ENCODE measurements at places on chromosomes 1 and 21. TPM values are rescaled to one million over a fixed set of nuclear protein-coding genes. Genes with fewer than 3 reads are reported as not detected.

Gene LRRC38
- 4.3 TPM for polyA plus RNA-seq

Gene PDPN
- 11.8 TPM for polyA plus RNA-seq

DNA sequence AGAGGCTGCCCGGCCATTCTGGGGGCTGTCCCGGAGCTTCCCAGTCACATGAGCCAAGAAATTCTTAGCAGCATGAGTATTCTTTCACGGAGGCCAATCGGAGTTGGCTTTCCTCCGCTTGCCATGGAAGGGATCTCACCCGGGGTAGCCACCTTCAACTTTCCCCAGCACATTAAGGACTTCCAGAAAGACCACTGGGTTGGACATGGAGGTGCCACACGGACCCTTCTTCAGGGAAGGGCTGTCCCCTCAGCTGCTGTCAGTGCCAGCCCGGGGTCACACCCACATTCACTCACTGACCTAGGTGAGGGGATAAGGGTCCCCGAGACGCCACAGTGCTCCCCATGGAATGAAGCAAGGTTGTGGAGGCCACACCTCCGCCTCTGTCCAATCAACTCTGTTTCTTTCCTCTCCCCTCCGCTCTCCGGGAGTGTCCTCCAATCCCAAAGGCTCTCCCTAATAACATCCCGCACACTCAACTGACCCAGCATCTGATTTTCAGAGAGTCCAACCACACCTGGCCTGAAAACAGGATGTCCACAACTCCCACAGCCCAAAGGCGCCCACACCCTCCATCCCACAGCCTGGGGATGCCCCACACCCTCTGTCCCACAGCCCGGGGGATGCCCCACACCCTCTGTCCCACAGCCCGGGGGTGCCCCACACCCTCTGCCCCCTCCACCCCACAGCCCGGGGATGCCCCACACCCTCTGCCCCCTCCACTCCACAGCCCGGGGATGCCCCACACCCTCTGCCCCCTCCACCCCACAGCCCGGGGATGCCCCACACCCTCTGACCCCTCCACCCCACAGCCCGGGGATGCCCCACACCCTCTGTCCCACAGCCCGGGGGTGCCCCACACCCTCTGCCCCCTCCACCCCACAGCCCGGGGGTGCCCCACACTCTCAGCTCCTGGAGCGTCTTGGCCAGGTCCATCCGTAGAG, 19.4 kb downstream of the RSPH1 start:
- DNase-seq = no peak

DNA sequence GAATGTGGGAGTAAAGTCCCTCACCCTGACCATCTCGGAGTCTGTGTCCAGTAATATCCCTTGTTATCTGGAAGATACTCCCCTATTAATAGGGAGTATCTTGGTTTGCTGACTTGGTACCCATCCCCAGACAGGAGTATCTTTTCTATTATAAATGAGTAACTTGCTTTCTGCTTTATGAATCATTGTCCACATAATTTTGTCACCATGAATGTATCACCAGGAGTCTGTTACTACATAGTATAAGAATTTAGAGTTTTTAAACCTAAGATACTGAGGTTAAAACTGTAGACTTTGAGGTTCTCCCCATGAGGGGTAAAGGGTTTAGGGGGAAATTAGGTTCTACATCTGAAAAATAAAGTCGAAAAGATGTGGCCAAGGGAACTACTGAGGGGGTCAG, 175.6 kb downstream of the FCRL5 start:
- DNase-seq = no peak

DNA sequence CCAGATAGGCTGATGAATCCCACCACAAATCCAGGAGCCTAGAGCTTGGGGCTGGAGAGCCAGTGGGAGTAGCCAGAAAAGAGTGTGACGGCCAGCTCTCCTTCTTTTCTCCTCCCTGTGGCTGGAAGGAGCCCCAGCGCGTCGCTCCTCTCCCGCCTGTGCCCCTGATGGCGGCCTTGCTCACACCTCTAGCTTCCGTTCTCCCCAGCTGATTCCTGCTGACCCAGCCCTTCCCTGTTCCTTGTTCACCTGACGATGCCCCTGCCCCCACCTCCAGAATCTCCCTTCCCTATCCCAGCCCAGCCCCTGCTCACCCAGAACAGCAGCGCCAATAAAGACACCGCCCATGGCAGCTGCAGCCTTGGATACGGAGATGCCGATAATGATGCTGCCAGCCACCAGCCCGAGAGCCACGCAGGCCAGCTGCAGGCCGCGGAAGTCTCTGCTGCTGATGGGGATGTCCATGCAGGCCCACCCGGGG, 656 bp downstream of the KNCN start:
- DNase-seq = no peak

- DNase-seq = no peak
These were observed 61.2 kb downstream of the CRP start for GRCh38 chr1:159653201-159653600.

DNA sequence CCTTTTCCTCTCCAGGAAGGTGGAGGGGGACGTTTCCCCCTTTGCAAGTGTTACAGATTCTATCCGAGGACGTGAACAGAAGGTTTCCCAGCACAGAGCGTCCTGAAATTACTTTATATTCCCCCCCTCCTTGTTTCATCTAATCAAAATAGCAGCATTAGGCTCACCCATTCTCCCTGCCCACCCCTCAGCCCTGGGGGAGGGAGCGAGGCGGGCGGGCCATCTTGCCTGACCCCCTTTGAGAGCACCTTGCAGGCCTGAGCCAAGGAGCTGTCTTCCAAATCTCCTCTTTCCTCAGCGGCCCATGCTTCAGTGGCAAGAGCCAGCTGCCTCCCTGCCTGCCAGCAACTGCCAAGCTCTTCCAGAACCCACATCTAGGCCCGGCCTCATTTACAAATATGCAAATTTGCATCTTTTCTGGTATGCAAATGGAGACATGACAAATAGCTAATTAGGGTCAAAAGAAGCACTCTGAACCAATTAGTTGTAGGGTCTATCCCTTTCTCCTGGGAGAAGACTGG, 69.1 kb upstream of the POU3F1 start:
- no peak for DNase-seq

DNA sequence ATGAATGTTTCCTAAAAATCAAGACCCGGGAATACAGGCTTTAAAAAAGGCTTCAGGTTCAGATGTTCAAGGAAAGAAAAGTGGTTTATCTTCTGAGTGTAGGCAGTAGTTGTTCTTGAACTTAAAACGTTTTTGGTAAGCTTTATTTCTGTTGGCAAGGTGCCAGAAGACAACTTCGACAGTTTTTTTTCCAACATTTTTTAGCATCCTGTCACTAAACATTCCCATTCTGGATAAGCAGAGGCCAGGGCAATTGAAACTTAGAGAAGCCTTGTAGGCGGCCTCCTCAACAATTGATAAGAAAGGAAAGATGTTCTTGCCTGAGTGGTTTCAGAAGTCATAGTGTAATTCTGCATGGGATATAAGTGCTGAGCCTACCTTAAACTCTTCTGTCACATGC, 66.7 kb downstream of the PATJ start:
- no peak for DNase-seq

DNA sequence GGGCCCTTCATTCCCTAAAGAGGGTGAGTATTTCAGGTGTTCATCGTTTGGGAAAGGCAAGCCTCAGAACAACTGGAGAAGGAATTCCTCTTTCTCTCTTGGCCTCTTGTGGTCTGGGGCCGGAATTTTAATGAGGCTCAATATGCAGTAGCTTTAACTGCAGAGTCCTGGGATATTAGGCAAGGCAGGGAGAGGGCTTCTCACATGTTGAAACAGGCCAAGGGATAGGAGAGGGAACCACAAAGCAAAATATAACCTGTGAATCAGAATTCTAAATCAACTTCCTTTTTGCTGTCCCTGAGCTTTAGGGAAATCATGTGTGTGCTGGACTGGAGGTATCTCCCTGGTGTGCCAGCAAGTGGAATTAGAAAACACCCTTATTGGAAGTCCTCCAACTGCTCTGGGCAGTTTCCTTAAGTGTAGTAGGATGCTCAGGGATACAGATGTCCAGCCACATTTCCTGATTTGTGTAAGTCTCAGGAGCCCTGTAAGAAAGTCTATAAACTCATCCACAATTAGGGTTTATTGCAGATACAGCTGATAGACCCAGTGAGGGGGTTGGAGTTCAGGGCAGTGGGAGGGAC, 215.8 kb upstream of the ZRANB2 start:
- DNase-seq = no peak

GRCh38 chr1:202685641-202686040, 24.6 kb downstream of the SYT2 start:
- DNase-seq = no peak

GRCh38 chr1:19765623-19766022, 34.1 kb downstream of the TMCO4 start:
- no peak for DNase-seq

DNA sequence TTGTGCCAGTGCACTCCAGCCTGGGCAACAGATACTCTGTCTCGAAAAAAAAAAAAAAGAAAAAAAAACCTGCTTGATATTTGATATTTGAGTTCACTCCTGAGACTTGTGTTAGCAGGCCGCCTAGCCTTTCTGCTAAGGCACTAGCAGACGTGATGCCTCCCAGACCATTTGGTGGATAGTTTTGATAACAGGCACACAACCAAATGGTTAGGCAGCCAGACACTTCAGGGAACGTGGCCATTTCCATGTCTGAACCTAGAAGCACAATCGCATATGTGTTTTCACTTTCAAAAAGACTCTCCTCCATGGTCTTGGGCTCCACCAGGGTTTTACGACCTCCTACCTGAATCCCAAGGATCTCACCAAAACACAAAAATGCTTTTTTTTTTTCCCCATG, 1319.5 kb downstream of the BRINP3 start:
- no peak for DNase-seq

- DNase-seq = no peak
These were observed 12.4 kb upstream of the PRDM16 start for GRCh38 chr1:3056641-3057040.
